ENCODE measurements at places on chromosomes 4 and X. TPM values are rescaled to one million over a fixed set of nuclear protein-coding genes. Genes with fewer than 3 reads are reported as not detected.

ZCCHC12 gene
- total RNA-seq: 0.39 TPM

ZCCHC18 gene
- 0.79 TPM for total RNA-seq

TMEM150C gene
- 11.6 TPM for total RNA-seq

IL13RA1 gene
- total RNA-seq: 22.5 TPM

PAGE4 gene
- not detected for total RNA-seq

UGT2A3 gene
- total RNA-seq: not detected

PLXNA3 gene
- 23.6 TPM for total RNA-seq

NEXMIF gene
- total RNA-seq: 1.7 TPM

ZFYVE28 gene
- 5.1 TPM for total RNA-seq

USP53 gene
- total RNA-seq: 23.5 TPM

USP26 gene
- total RNA-seq: not detected

TEX13A gene
- not detected for total RNA-seq

COL25A1 gene
- total RNA-seq: 8.6 TPM

TFE3 gene
- 17.0 TPM for total RNA-seq

NCAPG gene
- total RNA-seq: 16.2 TPM

DCLK2 gene
- total RNA-seq: 11.7 TPM

CCNG2 gene
- 51.4 TPM for total RNA-seq

ERVMER34-1 gene
- 0.69 TPM for total RNA-seq

USP17L15 gene
- total RNA-seq: not detected

PRRG1 gene
- 8.2 TPM for total RNA-seq

GPAT3 gene
- 35.0 TPM for total RNA-seq

S100G gene
- total RNA-seq: not detected

BMP15 gene
- not detected for total RNA-seq

IGSF1 gene
- 6.4 TPM for total RNA-seq

KCND1 gene
- total RNA-seq: 2.7 TPM

GIMD1 gene
- total RNA-seq: not detected

FDCSP gene
- not detected for total RNA-seq

SAGE1 gene
- not detected for total RNA-seq

PDHA1 gene
- total RNA-seq: 92.4 TPM

CLDN34 gene
- total RNA-seq: 0.30 TPM

SSX5 gene
- total RNA-seq: not detected

STK32B gene
- total RNA-seq: 6.5 TPM

FANCB gene
- 6.5 TPM for total RNA-seq

ZFP92 gene
- 0.59 TPM for total RNA-seq

ADH1A gene
- not detected for total RNA-seq

PPARGC1A gene
- total RNA-seq: 10.6 TPM

APELA gene
- total RNA-seq: 0.69 TPM

VSIG4 gene
- 22.6 TPM for total RNA-seq

NAP1L2 gene
- total RNA-seq: 1.3 TPM
